ENCODE measurements at places on chromosomes 4 and X.

GRCh38 chrX:136892412-136892811, 11.9 kb upstream of the RBMX start:
- DNase-seq: no peak

DNA sequence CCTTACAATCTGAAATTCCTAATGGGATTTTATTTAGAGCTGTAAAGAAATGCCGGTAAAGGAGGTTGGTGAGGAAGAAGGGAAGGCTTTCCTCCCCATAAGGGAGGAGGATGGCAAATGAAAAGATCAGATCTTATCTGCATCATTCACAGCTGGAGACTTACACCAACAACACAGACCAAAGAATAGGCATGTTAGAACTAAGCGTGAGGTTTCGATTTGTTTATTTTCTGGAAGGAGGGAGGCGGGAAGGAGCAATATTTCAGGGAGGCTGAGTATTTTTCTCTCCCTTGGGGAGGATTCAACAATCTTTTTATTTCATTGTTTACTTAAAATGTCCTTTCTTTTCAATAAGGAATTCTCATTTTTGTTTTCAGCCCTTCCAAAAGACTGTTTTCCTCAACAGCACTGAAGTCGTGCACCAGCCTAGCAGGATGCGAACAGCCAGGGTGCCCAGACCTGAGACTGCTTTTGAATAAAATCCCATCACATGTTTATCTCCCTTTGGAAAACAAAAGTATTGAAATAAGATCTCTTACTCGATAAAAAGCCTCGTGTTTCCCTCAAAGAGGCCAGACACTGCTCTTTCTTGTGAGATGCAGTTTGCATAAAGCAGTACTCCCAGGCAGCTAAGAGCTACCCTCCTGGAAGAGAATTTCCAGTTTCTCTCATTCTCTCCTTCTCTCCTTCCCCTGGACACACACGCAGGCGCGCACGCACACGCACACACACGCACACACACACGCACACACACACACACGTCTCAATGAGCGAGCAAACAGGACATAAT, 236.1 kb downstream of the MGST2 start:
- DNase-seq: no peak

- DNase-seq: no peak
Observed at GRCh38 chr4:14837860-14838259, 164.4 kb upstream of the CPEB2 start.

DNA sequence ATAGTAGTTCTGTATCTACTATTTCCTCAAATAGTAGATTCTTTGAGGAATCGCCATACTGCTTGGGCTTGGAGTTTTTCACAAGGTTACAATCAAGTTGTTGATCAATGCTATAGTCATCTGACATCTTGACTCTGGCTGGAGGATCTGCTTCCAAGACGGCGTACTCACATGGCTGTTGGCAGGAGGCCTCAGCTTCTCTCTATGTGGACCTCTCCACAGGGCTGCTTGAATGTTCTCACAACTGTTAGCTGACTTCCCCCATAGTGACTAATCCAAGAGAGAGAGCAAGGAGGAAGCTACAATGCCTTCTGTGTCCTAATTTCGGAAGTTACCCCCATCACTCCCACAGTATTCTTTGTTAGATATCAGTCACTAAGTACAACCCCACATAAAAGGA, 10.3 kb downstream of the EGFL6 start:
- DNase-seq: no peak

- peak; percentile 22 for DNase-seq
Observed at GRCh38 chr4:124867536-124867935, 155.0 kb upstream of the ANKRD50 start.

- DNase-seq: peak; percentile 78
Observed at GRCh38 chrX:12978205-12979025, 3.5 kb downstream of the TMSB4X start.

DNA sequence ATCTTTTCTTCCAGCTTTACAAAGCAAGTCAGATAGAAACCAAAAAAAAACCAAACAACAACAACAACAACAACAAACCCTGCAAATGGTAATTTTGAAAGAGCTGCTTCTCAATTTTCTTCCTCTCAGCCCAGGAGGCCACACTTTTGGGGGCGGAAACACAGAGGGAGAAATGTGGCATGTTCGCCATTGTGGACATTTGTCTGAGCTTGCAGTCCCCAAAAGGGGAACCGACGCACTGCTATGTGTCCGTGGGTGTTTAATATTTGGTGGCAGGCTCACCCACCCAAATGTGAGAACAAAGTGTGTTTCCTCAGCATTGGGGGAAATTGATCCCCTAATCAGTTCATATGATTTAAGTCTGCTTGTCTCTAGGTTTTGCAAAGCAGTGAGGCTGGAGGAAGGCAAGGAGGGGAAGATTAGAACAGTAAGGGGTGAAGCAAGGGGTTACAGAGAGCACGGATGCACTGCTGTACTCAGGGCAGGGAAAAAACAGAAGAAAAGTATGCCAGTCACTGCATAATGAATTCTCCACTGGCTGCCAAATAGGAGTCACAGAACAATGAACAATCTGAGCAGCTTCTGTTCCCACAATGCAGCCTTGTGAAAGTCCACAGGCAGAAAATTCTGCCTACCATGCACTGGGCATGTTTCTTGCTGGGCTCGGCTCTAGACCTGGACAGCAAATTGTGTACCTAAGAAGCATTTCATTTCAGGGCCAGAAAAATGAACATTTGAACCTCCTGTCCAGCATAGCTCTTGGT, 74.7 kb upstream of the GPM6B start:
- DNase-seq: no peak

GRCh38 chr4:180465364-180465763, 1777.8 kb upstream of the TENM3 start:
- DNase-seq: no peak

- peak; percentile 65 for DNase-seq
Observed at GRCh38 chrX:46244451-46244850, 300.8 kb downstream of the ZNF674 start.

GRCh38 chr4:123600987-123601904, 204.7 kb downstream of the SPRY1 start:
- no peak for DNase-seq

GRCh38 chrX:23633834-23634580, 33.3 kb upstream of the PRDX4 start:
- DNase-seq: no peak

DNA sequence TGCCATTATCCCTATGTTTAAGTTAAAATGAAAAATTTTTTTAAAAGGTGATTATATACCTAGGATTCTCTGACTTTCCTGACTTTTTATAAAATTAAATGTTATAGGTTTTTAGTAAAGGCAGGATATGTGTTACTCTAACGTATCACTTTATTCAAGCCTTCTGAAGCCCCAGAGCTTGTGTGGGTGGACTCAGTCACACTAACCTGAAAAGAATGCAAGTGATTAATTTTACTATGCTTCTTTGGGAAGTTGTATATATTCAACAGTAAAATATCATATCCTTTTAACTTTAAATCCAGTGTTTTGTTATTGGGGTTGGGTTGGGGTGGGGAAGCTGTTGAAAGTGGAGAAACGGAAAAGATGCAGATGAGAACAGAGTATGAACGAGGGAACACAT, 22.8 kb downstream of the PDLIM3 start:
- peak; percentile 79 for DNase-seq

DNA sequence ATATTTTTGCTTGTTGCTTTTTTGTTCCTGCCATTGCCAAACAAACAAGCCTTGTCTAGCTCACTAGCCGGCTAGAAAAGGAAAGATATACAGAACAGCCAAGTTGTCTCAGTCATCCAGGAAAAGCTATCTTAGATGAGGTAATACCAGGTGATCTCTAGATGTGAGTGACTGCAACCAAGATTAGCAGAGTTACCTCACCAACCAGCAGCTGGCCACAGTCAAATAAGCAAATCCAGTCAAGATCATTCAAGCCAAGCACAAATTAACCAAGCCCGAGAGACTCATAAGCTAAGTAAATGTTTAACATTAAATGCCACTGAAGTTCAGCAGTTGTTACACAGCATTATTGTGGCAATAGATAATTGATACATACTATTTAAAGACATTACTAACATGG, 108.6 kb downstream of the CENPC start:
- peak; percentile 26 for DNase-seq

GRCh38 chr4:147821555-147821954, 89.7 kb downstream of the ARHGAP10 start:
- DNase-seq: no peak

- no peak for DNase-seq
Observed at GRCh38 chrX:123049071-123049625, 134.9 kb upstream of the GRIA3 start.

GRCh38 chrX:74451450-74452198, 30.3 kb downstream of the SLC16A2 start:
- no peak for DNase-seq

- peak; percentile 65 for DNase-seq
Observed at GRCh38 chr4:96108146-96108545, 268.3 kb downstream of the PDHA2 start.

- no peak for DNase-seq
Observed at GRCh38 chr4:37891260-37892159, 626 bp downstream of the TBC1D1 start.

- DNase-seq: no peak
Observed at GRCh38 chrX:16067886-16068515, 55.4 kb upstream of the GRPR start.

- peak; percentile 63 for DNase-seq
Observed at GRCh38 chr4:7377223-7377865, 57.4 kb downstream of the PSAPL1 start.

- no peak for DNase-seq
Observed at GRCh38 chr4:23972187-23972586, 82.3 kb upstream of the PPARGC1A start.

- DNase-seq: peak; percentile 74
Observed at GRCh38 chrX:5708251-5708650, 520.4 kb downstream of the NLGN4X start.

- DNase-seq: no peak
Observed at GRCh38 chr4:156477636-156478035, 494.0 kb downstream of the PDGFC start.

DNA sequence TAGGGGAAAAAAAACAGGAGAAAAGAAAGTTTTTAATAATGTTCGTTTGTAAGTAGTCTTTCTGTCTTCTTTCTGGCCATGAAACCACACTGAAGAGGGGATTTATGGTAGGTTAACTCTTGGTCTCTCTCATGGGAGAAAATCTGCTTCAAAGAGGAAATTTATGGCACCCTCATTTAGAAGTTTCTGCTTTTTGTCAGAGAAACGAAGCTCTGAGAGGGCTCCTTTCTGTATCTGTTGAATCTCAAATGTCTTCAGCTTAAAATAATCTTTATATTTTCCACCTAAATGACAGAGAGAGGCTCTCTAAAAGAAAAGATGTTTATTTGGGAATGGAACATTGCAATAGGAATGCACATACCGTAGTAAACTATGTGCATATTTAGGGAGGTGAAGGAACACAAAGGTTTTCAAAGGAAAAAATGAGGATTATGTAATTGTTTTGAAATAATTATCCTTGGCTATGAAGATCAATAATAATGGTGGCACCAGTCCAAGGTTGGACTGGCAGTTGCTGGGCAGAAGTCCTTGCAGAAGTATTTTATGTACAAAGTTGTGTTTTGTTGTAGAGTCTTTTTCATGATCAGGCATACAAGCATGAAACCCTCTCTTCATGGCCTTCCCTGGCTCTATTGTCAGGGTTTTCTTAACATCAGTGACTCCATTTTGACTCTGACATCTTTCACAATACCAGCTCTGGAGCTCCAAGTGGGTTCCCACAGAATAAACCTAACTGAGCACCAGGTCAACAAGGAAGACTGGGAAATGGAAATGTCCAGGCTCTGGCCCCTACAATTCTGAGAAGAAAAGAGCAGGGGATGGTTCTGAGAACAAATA, 53.0 kb upstream of the HPSE start:
- no peak for DNase-seq

DNA sequence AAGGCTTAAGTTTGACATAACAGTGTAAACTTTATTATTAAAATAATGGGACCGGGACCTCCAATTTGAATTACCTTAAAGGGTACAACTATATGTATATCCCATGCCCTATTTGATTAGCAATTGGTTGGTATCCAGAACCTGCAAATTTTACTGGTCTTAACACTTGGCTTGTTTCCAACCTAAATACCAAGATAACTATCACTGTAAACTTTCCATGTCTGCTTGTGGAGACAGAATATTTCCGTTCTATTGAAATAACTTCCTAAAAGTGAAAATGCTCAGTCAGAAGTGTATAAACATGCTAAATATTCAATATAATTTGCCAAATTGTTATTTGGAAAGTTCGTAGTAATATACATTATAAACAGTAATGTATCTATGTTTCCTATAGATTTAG, 154.0 kb downstream of the TMEM47 start:
- DNase-seq: no peak

GRCh38 chr4:17510582-17510981, 1.3 kb downstream of the QDPR start:
- DNase-seq: no peak

DNA sequence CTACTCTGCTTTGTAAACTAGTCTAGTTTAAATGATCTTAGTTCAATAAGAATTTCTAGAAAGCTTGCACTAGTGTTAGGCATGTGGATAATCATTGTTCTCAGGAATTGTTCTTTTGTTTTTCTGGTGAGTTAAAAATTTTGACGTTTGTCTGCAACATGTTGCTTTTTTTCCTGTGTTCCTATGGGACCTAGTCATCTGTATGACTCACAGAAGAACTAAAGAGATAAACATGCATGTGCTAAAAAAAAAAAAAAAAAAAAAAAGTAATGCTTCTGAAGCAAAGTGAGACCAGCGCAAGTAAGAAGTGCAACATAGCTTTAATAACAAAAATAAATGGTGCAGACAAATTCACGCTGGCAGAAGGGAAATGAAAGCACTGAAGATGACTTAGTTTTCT, 471.2 kb downstream of the IQCM start:
- DNase-seq: peak; percentile 77

DNA sequence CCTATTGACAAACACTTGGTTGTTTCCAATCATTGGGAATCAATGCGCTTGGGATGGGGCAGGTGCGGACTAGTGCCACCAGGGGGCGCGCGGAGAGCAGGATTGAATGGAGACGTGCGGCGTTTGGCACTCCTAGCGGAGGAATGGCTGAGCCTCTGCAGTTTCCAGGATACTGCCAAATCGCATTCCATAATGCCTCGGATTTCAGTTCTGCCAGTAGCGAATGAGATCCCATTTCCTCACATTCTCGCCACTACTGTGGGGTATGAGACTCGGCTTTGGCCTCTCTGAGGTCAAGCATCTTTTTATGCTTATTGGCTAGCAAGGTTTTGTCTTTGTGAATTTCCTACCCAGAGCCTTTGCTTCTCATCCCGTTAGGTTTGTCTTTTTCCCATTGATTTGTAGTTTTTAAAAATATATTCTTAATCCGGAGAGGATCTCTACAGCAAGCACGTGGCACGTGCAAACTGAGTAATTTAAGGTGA, 28.7 kb downstream of the CLDN34 start:
- peak; percentile 68 for DNase-seq

GRCh38 chrX:72539822-72540221, 32.8 kb downstream of the HDAC8 start:
- DNase-seq: no peak

- no peak for DNase-seq
Observed at GRCh38 chrX:79169484-79169883, 25.0 kb downstream of the GPR174 start.

- no peak for DNase-seq
Observed at GRCh38 chrX:12702509-12703091, 88.6 kb upstream of the PRPS2 start.

DNA sequence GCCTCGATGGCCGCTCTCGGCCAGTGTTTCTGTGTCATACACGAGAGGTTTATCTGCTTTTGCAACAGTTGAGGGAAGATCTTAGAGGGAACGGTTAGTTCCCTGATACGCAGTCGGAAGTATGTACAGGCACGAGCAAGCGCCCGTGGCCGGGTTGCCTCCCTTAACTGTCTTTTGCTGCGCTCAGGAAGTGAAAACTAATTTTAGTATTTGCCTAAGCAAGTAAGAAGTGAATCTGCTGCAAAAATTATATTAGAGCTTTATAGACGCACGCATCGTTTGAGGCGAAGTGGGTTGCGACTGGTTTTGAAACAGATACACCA, 695 bp downstream of the MTM1 start:
- peak; percentile 14 for DNase-seq

Data from astrocyte (in vitro differentiated cells and primary cell).